ENCODE measurements at places on chromosomes 5 and 9.

GRCh38 chr9:96661711-96662110 lies 6.6 kb upstream of the PRXL2C start:
- DNase-seq, result peak; percentile 57

DNA sequence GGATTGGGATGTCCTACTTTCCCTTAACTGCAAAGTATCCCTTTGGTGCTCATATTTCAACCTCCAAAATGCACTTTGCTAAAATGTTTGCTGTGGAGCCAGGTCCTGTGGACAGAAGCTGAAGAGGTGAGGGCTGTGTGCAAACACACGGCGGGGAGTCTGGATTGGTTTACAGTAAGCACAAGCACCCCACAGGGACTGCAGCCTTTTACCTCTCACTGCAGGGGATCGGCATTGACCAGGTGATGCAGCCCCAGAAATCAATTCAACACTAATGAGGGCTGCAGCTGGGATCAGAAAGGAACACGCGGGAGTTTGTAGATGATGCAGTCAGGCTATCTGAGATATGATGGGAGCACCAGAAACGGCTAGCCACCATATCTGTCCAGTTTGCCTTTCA lies 450.9 kb downstream of the CCDC171 start:
- DNase-seq, result no peak

DNA sequence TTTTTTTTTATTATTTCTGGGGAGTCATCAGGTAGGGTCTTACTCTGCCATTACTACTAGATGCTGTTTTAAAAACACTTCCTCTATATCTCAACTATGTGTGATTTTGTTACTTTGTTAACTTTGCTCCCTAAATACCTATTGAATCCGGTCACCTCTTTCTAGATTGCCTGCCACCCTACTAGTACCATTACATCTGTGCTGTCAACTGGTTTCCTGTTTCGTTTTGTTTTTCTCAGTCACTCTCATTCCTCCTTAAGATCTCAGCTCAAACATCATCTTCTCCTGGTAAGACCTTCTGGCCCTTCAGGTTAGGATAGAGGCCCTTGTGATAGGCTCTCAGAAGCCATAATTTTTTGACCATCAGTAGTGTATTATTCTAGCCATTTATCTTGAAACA lies 324.2 kb upstream of the ATP10B start:
- no peak for DNase-seq

DNA sequence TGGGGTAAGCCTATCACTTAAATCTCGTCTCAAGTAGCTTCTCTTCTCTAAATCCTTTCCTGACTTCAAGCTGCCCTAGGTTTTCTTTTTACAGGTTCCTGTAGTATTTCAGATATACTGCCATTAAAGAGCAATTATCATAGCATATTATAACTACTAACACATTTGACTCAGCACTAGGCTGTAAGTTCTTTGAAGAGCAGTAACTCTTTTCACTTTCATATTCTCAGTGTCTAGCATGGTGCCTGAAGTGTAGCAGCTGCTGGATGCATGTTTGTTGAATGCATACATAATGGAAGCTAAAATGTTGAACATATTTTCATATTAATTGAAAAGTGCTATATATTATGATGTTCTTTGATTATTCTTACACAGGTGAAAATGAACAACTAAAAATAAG lies 22.5 kb downstream of the CCDC152 start:
- DNase-seq, result no peak

DNA sequence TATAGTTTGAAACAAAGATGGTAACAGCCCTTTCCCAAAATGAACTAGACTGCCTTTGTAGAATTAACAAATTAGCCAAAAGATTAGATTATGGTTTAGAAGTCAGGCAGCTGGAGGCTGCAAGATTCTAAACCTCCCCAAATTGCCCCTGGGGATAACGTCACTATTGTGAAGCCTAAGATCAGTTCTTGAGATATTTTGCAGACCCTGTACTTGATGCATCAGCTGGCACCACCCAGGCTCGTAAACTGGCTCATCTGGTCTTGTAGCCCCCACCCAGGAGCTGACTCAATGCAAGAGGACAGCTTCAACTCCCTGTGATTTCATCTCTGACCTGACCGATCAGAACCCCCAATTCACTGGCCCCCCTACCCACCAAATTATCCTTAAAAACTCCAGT lies 4.2 kb upstream of the SOWAHA start:
- DNase-seq, result no peak

GRCh38 chr9:98410185-98410697 lies 154.8 kb upstream of the TBC1D2 start:
- DNase-seq, result peak; percentile 18

DNA sequence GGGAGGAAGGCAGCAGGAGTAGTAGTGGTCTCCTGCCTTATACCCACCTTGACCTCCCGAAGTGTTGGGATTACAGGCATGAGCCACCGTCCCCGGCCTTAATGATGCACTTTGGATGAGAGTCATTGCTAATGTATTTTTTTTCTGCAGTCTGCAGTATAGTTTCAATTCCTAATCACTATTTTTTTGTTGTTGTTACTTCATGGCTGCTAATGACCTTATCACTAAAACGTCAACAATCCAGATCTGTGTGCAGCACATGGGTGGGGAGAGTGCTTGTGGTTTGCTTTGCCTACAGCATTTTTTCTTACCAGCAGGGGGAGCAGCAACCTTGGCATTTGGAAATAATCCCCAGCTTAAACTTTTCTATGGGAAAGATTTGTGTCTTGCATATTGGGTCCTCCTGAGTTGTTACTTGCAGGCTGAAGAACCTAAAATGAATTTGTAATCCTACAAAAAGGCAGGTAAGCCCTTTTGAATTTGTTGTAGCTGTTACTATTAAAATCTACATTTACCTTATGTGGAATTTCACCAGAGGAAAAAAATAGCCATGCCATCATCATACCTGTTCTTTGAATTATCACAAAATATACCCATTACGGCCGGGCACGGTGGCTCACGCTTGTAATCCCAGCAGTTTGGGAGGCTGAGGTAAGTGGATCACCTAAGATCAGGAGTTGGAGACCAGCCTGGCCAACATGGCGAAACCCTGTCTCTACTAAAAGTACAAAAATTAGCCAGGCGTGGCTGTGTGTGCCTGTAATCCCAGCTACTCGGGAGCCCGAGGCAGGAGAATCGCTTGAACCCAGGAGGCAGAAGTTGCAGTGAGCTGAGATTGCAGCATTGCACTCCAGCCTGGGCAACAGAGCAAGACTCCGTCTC lies 6.3 kb upstream of the MED7 start:
- peak; percentile 68 for DNase-seq

GRCh38 chr5:151551985-151552384 lies 39.1 kb downstream of the FAT2 start:
- DNase-seq, result no peak

DNA sequence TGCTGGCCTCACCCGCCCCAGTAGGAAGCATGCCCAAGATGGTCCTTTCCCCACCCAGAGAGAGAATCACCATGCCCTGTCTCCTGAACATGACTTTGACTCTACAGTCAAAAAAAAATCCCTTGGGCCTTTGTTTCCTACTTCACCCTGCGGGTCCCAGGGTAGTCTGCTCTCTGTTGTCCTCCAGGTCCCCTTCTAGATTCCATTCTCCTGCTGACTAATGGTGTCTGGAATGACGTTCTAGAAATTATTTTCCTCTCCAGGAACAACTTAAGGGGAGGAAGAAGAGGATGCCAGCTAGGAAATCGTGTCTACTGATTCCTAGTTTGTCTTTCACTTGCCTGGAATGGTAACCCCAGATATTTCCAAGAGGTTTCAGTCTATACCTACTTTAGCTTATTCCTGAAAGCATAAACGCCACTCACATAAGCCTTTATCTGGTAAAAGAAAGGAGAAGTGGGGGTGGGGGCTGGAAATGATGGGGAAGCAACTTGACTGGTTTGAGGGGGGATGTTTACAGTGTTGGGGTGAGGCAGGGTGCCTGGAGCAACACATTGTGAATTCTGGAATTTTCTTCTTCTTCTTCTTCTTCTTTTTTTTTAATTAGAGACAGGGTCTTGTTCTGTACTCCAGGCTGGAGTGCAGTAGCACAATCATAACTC lies 93.9 kb downstream of the SNX18 start:
- peak; percentile 54 for DNase-seq

DNA sequence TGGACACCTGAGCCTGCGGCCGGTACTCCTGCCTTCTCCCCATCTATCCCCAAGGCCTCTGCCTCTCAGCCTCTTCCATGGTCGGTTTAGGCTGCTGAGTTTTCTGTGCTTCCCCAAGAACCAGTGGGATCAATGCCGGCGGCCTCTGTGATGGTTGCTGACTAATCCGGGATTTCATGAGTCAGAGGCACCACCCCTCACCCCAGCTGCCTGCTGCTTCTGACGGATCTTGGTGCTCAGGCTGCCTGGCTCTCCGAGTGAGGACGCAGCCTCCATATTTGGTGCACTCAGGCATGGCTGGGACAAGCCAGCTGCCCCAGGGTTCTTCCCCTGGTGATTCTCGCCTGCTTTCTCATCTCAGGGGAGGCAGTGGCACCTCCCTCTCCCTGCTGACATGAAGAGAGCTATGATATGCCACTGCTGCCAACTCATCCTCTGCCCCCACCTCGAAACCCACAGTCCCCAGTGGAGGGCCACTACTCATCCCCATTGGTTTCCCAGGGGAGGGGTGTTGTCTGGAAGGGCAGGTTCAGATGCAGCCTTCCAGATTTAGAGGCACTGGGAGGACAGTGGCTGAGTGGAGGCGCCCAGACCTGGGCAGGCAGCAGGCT lies 3.3 kb upstream of the MAN1B1 start:
- DNase-seq, result peak; percentile 100

GRCh38 chr5:10667431-10668057 lies 93.5 kb downstream of the DAP start:
- DNase-seq, result no peak

GRCh38 chr9:121150188-121150587 lies 51.5 kb downstream of the RAB14 start:
- DNase-seq, result no peak

DNA sequence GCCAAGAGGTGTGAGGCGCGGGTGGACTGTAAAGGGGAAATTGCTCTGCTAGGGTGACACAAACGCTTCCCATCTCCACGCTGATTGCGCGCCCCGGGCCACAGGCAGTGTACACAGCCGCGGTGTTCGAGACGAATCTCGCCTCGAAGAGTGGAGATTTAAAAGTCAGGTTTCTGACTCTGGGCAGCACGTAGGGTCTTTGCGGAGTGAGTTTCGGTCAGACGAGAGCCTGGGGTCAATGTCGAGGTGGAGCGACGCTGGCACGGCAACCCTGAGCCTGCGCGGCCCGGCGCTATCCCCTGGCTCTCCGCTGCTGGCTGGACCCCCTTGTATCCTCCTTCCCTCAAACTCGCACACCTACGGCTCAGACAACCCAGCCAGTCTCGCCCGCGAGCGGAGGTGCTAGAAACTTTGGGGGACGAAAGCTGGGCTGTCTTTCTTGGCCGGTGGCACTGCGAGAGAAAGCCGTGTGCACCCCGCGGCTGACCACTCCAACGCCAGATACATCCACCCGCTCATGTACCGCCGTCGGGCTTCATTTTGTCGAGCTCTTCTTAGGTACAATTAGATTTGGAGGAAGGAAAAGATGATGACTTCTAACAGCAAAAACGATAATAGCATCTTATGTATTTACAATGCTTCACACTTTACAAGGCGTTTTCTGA lies 5.4 kb upstream of the FOXB2 start:
- no peak for DNase-seq

DNA sequence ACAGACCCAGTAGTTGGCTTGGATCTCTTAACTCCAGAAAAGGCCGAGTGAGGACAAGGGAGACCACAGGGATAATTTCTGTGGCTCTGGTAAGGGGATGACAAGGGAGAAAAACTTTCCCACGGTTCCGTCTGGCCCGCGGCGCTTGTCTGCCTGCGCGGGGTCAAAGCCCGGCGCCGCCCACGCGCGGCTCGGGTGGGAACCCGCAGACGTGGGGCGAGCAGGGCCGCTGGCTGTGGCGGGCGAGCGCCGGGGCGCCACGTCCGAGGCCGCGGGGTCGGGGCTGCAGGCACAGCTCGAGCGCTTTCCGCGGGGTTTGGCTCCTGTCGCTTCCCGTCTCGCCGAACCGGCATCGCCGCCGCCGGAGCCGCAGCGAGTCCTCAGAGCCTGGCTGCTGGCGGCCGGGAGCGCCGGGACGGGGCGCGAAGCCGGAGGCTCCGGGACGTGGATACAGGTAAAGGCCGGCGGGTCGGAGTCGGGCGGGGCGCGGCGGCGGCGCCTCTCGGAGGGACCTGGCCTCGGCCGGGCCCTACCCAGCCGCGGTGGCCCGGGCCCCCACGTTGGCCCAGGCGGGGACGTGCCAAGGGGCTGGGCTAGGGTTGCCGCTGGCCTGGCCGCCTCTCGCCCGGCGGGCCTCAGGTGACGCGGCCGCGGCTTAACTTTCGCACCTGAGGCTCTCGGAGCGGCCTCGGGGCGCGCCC lies at the start of gene RNF180:
TSS of gene RNF180 (plus strand) at position 344 of the 701 bp plus-strand sequence. CDS start 34,965 bp downstream, outside the sequence.
- DNase-seq, result peak; percentile 66

- no peak for DNase-seq
Observed at GRCh38 chr9:78963911-78964310, 607.9 kb upstream of the TLE4 start.

DNA sequence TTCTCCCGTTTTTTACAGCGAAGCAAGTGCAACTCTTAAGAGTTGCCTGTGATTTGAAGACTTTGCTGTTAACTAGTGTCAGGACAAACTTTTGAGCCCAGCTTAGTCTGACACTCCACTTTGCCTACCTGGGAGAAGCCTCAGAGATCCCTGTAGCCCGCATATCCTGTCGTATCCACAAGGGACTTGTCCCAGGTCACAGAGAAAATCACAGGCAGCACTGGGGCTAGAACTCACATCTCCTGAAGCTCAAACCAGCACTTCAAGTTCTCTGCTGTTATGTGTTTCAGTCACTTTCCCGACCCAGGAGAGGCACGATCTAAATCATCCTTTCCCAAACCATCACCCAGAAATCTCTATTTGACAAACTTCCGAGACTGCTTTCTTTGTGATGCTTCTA lies 584.5 kb downstream of the ACTL7B start:
- DNase-seq, result peak; percentile 13

DNA sequence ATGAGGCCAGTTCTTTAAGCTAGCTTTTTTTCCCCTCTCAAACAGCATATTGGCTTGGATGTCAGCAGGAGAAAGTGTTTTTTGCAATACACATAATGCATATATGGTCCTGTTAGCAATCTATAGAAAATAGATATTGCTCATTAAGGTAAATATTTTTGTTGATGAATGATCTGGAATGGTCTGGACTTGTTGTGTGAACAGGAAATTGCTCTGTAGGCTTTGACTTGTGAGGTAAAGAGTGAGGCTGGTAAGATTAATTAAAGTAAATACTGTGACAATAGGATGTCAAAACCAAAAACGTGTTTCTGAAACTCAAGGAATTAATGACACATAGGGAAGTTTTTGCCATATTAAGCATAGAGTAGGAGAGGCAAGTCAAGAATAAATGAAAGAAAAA lies 176.0 kb downstream of the TRIO start:
- DNase-seq, result no peak

- no peak for DNase-seq
Observed at GRCh38 chr9:70292253-70292652, 33.5 kb downstream of the SMC5 start.

DNA sequence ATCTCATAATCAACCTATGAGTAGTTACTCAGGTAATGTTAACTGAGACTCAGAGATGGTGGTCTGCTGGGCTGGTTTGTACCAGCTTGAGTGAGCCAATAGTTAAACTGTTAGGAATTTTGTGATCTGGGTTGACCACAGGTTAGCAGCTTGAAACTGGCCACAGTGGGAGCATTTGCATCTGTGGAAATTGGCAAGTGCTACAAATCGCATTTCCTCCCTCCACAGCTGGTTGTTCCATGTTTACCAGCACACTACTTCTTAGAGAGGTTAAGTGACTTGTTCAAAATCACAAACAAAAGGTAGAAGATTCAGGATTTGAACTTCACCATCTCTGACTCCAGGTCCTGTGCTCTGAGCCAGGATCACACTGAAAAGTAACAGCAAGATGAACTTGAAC lies 446.9 kb upstream of the CLINT1 start:
- no peak for DNase-seq

- DNase-seq, result peak; percentile 32
Observed at GRCh38 chr5:140148508-140148907, 22.8 kb downstream of the IGIP start.

All from kidney tubule cell (primary cell).